ENCODE measurements at places on chromosomes 4 and X. TPM values are rescaled to one million over a fixed set of nuclear protein-coding genes. Genes with fewer than 3 reads are reported as not detected.

DNA sequence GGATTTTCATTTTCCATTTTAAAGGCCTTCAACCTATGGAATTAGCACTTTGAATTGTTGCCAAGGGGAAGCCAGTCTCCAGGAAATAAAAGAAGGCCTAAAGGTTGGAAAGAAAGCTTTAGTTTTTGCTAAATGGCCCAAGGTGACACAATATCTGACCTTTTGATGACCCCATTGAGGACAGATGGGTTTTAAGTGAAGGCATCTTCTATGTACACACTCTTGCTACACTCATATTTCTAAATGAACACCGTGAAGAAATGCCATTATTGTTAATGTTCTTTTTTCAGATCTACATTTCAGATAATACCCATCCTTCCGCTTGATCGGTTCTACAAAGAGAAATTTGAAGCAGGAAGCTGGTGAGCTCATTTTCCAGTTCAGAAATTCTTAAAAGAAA is 162.8 kb upstream of the POU3F4 start:
- no peaks in the 10 kb centered on the region for H3K27me3 ChIP-seq
- no peak overlapping the region for H3K27ac ChIP-seq
- no peaks in the 10 kb centered on the region for H3K36me3 ChIP-seq
- no peak for DNase-seq

DNA sequence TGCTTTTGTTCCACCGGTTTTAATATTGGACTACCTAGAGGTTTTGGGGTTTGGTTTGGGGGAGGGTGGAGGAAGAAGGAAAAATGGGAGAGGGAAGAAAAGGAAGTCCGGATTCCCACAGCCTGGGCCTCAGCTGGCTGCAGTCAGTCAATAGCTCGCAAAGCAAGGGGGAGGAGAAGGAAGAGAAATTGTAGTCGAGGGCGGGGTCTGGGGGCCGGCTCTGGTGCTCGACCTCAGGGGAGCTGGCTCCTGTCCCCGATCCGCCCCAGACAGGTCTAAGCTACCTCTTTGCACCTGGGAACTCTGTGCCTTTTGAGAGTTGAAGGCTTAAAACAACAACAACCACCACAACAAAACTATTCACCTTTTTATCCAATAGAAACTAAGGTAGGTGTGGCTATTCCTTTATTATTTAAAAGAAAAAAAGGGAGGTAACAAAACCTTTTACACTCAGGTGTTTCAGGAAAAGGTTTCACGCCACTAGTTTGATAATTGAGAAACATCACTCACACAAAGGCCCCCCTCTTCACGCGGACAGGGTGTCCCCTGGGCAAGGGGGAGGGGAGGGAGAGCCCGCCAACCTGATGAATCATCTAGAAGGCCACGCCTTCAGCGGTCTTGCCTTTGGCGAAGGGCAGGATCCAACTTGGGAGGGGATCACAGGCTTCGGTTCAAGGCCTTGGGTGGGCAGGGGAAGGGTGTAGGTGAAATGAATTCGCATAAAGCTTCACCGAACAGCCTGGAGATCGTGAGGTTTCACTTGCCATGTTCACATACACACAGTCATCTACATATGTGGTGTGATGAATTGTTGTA is 1.6 kb upstream of the LNX1 start:
- no peak overlapping the region for H3K27ac ChIP-seq
- no peak for DNase-seq
- H3K4me1 ChIP-seq, result no peaks in the 10 kb centered on the region

- H3K27me3 ChIP-seq, result peaks cover 98% of the 10 kb centered on the region
- peak overlapping the region; percentile 57 for H3K4me3 ChIP-seq
Observed at GRCh38 chr4:173509036-173510001, 20.7 kb downstream of the HAND2 start.

DNA sequence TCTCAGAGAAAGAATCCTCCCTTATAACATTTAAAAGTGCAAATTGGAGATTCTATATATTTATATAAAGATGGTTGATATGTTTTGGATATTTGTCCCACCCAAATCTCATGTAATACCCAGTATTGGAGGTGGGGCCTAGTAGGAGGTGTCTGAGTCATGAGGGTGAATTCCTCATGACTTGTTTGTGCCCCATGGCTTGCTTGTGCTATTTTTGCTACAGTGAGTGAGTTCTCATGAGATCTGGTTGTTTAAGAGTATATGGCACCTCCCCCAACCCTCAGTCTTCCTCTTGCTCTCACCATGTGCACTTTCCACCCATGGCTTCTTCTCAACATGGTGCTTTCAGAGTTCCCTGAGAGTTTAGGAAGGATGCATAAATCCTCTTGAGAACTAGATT is 9.5 kb upstream of the ANKRD50 start:
- H3K27me3 ChIP-seq, result no peaks in the 10 kb centered on the region
- H3K4me1 ChIP-seq, result no peaks in the 10 kb centered on the region
- H3K4me3 ChIP-seq, result no peak overlapping the region
- DNase-seq, result no peak
- H3K36me3 ChIP-seq, result no peaks in the 10 kb centered on the region
- no peak overlapping the region for H3K27ac ChIP-seq

DNA sequence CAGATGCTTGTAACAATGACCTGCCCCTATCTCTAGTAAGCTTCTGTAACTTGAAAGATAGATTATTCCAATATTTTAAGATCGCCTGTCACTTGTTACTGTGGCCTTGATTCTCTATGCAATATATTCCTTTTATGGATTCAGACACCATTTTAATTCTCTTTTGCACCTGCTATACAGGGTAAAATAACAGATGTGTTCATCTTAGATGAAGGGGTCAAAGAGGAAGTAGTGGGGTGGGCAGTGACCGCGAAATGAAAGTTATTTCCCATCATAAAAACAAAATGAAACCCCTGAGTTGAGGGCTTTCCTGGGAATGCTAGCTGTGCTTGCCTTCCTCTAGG is 175.9 kb downstream of the TSPAN5 start:
- H3K27ac ChIP-seq, result no peak overlapping the region
- no peak for DNase-seq
- H3K27me3 ChIP-seq, result no peaks in the 10 kb centered on the region
- H3K36me3 ChIP-seq, result peaks cover 15% of the 10 kb centered on the region

DNA sequence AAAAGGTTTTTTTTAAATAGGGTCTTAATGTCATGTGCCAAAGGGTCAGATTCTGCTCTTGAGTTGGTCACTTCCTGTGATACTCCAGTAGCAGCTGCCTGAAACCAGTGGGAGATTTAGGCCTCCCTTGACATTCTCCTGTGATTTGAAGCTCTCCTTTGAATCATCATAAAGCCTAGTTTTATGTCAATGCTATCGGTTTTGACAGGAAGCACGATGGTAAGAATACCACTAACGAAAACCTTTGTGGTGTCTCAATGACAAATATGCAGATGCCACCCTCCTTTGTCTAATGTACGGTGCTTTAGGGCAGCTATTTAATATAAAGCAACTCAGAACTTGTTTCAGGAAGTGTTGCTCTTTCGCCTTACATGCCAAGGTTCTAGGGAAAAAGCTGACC is 44.2 kb downstream of the CCNI start:
- peak; percentile 67 for DNase-seq
- H3K27ac ChIP-seq, result no peak overlapping the region
- no peaks in the 10 kb centered on the region for H3K27me3 ChIP-seq
- H3K4me1 ChIP-seq, result peaks cover 11% of the 10 kb centered on the region
- H3K4me3 ChIP-seq, result no peak overlapping the region

- no peaks in the 10 kb centered on the region for H3K4me1 ChIP-seq
- H3K27ac ChIP-seq, result no peak overlapping the region
- no peak overlapping the region for H3K4me3 ChIP-seq
- no peak for DNase-seq
- no peaks in the 10 kb centered on the region for H3K36me3 ChIP-seq
- H3K27me3 ChIP-seq, result no peaks in the 10 kb centered on the region
Observed at GRCh38 chr4:17562157-17562556, 14.8 kb upstream of the LAP3 start.

Gene AGTR2
- total RNA-seq, result not detected

- DNase-seq, result no peak
- no peaks in the 10 kb centered on the region for H3K4me1 ChIP-seq
- H3K4me3 ChIP-seq, result no peak overlapping the region
- H3K27me3 ChIP-seq, result no peaks in the 10 kb centered on the region
- H3K36me3 ChIP-seq, result no peaks in the 10 kb centered on the region
Observed at GRCh38 chrX:6052111-6052745, 176.4 kb downstream of the NLGN4X start.

- H3K4me3 ChIP-seq, result no peak overlapping the region
- DNase-seq, result no peak
- H3K36me3 ChIP-seq, result peaks cover 48% of the 10 kb centered on the region
- no peaks in the 10 kb centered on the region for H3K27me3 ChIP-seq
- H3K4me1 ChIP-seq, result no peaks in the 10 kb centered on the region
- H3K27ac ChIP-seq, result no peak overlapping the region
Observed at GRCh38 chr4:25805255-25805860, 57.4 kb downstream of the SEL1L3 start.

Gene ACE2
- not detected for total RNA-seq

GRCh38 chrX:28278251-28278650 is 297.0 kb upstream of the DCAF8L1 start:
- no peaks in the 10 kb centered on the region for H3K27me3 ChIP-seq
- H3K27ac ChIP-seq, result no peak overlapping the region
- H3K4me1 ChIP-seq, result no peaks in the 10 kb centered on the region

DNA sequence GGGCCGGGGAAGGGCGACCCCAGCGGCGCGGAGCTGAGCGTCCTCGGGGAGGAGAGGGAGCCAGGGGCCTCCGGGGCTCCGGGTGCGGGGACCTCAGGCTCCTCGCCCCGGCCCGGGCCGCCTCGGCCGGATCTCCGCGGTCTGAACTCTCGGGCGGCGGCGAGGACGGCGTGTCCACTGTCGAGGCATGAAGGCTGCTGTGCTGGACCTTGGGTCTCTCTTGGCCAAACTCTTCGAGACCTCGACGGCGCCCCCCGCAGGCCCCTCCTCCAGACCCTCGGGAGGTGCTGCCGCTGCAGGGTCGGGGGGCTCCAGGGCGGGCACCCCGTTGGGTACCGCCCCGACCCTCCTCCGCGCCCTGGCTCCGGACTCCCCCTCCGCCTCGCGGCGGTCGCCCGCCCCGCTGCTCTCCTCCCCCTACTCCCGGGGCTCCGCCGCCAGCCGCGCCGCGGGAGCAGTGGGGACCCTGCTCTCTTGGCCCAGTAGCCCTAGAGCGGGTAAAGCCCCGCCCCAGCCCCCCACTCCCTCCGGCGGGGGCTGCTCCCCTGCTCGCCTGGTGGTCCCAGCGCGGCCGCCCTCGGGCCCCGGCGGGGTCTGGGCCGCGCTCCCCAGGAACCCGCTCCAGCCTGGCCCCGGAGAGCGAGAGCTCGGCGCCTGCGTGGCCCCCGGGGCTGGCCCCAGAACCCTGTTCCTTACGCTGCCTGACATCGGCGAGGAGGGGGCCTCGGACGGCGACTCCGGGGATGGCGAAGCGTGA is 564 bp downstream of the FAM149A start:
- H3K27me3 ChIP-seq, result peaks cover 48% of the 10 kb centered on the region
- peaks cover 13% of the 10 kb centered on the region for H3K4me1 ChIP-seq
- no peaks in the 10 kb centered on the region for H3K36me3 ChIP-seq
- peak overlapping the region; percentile 36 for H3K4me3 ChIP-seq
- no peak for DNase-seq

DNA sequence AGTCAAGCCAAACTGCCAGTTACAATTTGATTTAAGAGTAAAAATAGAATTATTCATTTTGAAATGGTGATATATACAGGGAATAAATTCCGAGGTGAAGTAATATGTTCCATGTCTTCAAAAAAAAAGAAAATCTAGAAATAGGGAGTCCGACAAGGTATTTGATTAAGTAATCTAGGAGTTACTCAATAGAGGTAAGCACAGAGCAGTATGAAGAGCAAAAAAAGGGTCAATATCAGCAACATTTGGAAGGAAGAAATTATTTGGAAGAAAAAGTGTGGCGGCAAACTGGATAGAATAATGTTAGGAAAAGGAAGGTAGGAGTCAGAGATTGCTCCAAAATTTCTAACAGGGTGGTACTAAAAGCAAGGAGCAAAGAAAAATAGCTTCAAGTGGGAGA is 113.7 kb upstream of the BMP3 start:
- H3K27me3 ChIP-seq, result no peaks in the 10 kb centered on the region
- no peak overlapping the region for H3K27ac ChIP-seq
- no peaks in the 10 kb centered on the region for H3K36me3 ChIP-seq
- no peak for DNase-seq

DNA sequence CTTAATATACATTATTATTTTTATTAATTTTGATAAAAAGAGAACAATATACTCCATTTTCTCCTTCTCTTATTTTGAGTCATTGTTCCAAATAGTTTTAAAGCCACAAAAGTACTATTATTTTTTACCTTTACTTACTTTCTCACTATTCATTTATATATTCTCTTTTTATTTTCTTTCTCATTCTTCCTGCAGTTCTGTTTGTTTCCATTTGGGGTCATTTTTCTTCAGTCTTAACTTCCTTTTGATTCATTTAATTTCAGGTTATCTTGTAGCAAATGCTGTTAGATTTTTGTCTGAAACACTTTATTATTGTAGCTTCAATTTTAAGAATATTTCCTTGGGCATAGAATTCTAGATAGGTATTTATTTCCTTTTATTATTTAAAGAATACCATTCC is 438.6 kb upstream of the EPHA5 start:
- no peak for DNase-seq
- H3K27me3 ChIP-seq, result no peaks in the 10 kb centered on the region
- no peaks in the 10 kb centered on the region for H3K4me1 ChIP-seq
- H3K36me3 ChIP-seq, result no peaks in the 10 kb centered on the region
- H3K27ac ChIP-seq, result no peak overlapping the region
- H3K4me3 ChIP-seq, result no peak overlapping the region

GRCh38 chr4:4672402-4672801 is 130.6 kb upstream of the STX18 start:
- no peak overlapping the region for H3K27ac ChIP-seq
- no peaks in the 10 kb centered on the region for H3K27me3 ChIP-seq
- no peaks in the 10 kb centered on the region for H3K4me1 ChIP-seq
- no peak overlapping the region for H3K4me3 ChIP-seq
- no peak for DNase-seq

Gene L1CAM
- 1.2 TPM for total RNA-seq

GRCh38 chrX:112849016-112849415 is 8.4 kb upstream of the AMOT start:
- no peaks in the 10 kb centered on the region for H3K36me3 ChIP-seq
- no peaks in the 10 kb centered on the region for H3K27me3 ChIP-seq
- H3K4me1 ChIP-seq, result no peaks in the 10 kb centered on the region
- H3K27ac ChIP-seq, result no peak overlapping the region
- H3K4me3 ChIP-seq, result no peak overlapping the region
- no peak for DNase-seq

GRCh38 chrX:136495043-136495442 is 2.3 kb upstream of the HTATSF1 start:
- H3K36me3 ChIP-seq, result peaks cover 5% of the 10 kb centered on the region
- peak; percentile 14 for DNase-seq
- H3K27me3 ChIP-seq, result no peaks in the 10 kb centered on the region
- no peak overlapping the region for H3K27ac ChIP-seq
- H3K4me3 ChIP-seq, result no peak overlapping the region

GRCh38 chr4:34250562-34250961 is 1993.8 kb downstream of the ARAP2 start:
- no peaks in the 10 kb centered on the region for H3K4me1 ChIP-seq
- H3K27ac ChIP-seq, result no peak overlapping the region
- no peak for DNase-seq
- no peak overlapping the region for H3K4me3 ChIP-seq
- H3K36me3 ChIP-seq, result no peaks in the 10 kb centered on the region

Gene ATP10D
- 1.1 TPM for total RNA-seq

Gene HTATSF1
- total RNA-seq, result 28.3 TPM

GRCh38 chr4:48930654-48931053 is 24.1 kb upstream of the OCIAD2 start:
- no peaks in the 10 kb centered on the region for H3K36me3 ChIP-seq
- H3K4me1 ChIP-seq, result no peaks in the 10 kb centered on the region
- no peak overlapping the region for H3K27ac ChIP-seq
- no peak overlapping the region for H3K4me3 ChIP-seq
- DNase-seq, result no peak

Data from CD4-positive, alpha-beta T cell (primary cell).